Left colon (tissue), 2 donors: ENCODE measurements at places on chromosomes 11 and 22.
A peak's percentile ranks its signal among the peaks of the same experiment; 100 is the strongest.

DNA sequence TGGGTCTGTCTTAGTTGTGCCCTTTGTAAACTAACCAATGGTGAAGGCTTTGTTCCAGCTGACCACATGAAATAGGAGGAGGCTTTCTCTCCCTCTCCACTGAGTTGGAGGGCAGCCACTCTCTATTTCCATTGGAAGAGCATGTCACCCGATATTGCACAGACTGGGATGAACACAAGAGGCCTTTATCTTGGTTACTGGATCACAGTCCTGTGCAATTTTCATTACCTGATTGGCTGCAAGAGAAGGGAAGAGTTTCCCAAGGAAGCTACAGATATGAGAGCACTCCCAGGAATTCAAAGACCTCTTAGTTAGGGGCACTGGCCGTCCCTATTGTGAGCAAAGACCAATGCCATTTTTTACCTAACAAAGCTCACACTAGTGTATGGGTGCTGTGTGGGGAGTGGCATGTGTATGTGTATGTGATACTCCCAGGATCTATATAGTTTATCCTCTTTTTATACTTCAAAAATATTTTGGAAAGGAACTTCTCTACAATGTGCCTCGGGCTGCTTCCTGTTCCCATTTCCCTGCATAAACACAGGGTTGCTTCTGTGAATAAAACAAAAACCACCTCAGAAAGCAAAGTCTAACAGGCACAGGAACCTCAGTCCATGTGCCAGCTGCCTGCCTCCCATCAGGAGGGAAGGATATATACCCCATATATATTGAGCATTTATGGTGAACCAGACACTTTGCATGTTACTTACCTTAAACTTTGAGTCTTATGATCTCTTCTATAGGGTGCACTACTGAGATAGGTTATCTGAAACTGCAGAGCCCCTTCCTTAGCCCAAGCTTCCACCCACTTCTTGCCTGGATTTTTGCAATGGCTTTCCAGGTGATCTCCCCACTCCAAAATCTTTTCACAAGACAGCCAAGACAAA, 126.5 kb downstream of the RASSF10 start:
- DNase-seq: no peak

- no peak for DNase-seq
Measured at GRCh38 chr11:38438091-38438490, 1840.1 kb upstream of the RAG2 start.

DNA sequence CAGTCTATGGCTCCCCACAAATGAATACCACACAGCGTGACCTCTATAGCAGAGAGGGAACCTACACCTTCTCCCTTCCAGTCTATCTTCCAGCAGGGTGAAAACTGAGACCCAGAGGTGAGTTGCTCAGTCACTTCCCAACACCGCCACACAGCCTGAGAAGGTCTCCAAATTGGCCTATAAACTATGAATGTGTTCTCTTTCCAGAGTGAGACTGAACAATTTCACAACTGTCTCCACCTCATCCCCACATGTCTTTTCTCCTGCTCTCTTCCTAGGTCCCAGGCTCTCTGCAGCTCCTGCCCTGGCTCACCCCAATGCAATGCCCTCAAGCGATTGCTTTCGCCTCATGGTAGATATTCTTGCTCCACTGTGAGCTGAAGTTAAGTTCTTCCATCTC, 14.0 kb downstream of the CLMP start:
- DNase-seq: no peak

DNA sequence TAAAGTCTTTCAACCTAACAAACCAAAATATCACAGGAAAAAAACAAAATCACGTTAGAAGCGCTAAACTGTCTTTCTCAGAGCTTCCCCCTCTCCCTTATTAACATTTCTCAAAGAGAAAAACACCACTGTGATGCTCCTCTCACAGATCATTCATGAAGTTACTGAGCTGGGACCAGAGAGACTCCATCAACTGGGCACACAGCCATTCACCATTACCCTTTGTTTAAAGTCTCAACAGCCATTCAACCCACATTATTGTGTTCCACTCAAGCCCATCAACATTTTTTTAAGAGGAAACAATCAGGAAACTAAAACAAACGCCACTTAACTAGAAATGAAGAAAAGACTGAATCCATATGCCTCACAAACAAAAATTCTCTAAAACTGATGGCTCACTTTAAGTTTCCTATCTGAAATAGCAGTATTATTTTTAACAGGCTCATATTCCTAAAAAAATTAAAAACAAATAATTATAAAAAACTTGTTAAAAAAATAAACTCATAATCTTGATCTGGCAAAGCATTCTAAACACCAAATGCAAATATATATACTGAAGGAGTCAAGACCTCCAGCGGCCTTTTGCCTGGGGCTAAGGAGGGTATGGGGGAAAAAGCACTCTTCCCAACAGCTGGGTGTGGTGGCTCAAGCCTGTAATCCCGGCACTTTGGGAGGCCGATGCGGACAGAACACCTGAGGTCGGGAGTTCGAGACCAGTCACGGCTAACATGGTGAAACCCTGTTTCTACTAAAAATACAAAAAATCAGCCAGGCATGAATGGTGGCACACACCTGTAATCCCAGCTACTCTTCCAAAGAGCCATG, 14.0 kb downstream of the CELF1 start:
- DNase-seq: no peak

DNA sequence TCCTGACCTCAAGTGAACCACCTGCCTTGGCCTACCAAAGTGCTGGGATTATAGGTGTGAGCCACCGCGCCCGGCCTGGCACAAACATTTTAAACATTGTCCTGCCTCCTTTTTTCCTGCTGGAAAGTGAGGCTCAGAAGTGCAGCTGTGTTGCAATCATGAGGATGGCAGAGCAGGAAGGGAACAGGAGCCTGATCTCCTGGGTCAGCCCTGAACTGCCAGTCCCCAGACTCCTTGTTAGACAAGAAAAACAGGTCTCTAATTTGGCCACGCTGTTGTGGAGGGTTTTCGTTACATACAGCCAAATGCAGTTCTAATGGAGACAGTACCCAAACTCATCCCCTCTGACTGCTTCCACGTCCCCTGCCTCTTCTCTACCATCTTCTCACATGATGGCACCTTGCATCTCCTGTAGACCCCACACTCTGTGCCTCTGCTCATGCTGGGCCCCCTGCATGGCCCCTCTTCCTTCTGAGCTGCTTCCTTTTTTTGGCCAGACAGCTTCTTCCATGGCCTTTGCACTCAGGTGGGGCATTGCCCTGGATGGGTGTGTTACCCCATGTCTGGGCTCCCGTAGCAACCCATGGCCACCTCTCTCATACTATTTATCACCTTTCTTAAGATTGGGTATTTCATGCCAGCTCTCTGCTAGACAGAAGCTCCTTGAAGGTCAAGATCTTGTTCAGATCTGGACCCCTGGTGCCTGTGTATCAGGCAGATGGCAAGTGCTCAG, 227.1 kb downstream of the CEP164 start:
- no peak for DNase-seq

GRCh38 chr11:11252403-11252802, 100.6 kb downstream of the CSNK2A3 start:
- no peak for DNase-seq

DNA sequence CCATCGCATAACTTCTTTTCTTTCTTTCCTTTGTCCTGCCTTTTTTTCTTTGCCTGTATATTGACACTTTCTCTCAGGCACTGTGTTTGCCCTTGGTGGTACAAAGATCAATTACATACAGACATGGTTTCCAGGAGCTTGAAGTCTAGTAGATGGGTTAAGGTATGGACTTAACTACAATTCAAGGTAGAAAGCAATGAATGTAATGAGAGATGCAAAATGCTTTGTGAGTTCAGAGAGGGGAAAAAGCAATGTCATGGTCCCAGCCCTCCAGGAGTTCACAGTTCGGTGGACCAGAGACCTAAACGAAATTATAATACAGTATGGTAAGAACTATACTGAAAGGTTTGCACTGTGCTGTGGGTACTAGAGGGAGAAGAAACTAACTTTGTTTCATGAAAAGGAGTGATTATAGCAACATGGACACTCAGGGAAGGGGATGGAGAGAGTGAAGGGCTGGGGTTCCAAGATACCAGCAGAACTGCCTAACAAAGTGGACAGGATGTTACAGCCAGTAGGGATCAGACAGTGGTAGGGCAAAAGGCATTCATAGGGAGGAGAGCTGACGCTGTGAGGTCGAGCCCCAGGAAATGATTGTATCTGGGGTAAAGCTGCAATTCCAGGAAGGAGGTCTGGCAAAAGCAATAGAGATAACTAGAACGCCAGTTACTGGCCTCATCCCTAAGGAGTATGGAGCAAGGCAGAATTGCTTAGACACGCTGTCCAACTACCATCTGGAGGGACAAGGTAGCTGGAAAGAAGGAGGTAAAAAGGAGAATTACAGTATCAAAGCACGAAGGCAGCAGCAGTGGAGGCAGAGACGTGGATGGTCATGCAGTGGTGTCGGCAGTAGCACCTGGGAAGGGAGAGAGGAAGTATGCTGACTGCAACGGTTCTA, 158.3 kb upstream of the MTMR2 start:
- no peak for DNase-seq

GRCh38 chr22:40044870-40045834, 50.4 kb downstream of the FAM83F start:
- DNase-seq: peak; percentile 71

GRCh38 chr22:46812034-46812605, 49.7 kb downstream of the TBC1D22A start:
- no peak for DNase-seq

GRCh38 chr22:27668828-27669797, 132.4 kb downstream of the MN1 start:
- peak; percentile 35 for DNase-seq

DNA sequence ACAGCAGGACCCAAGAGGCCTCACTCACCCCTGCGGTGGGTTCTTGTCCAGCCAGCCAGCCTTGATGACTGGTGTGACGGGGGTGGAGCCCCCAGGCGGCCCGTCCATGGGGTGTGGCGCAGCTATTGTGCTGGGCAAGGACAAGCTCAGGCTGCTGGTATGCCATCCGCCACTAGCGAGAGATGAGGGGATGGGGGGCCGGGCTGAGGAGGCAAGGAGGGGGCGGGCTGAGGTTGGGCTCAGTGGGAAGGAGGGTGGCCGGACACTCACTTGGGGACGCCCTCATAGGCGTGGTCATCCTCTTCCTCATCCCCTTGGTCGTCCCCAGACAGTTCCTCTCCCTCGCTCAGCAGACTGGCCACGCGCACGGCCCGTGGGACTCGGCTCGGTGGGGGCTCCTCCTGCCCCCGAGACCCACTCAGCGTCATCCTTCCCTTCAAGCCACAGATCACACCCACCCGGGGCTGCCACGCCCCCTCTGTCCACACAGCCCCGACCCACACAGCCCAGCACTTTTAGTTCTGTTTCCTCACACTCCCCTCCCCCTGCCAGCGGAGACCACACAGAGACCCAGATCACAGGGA, 38.0 kb upstream of the PDE2A start:
- DNase-seq: peak; percentile 46

GRCh38 chr11:43576320-43576802, 104.2 kb upstream of the HSD17B12 start:
- DNase-seq: no peak

GRCh38 chr22:26377170-26377830, 51.8 kb upstream of the ASPHD2 start:
- no peak for DNase-seq

GRCh38 chr11:66282468-66283455, 4.8 kb downstream of the CNIH2 start:
- peak; percentile 98 for DNase-seq
